Sigmoid colon (tissue), 7 donors: ENCODE measurements at places on chromosomes 4 and X.

DNA sequence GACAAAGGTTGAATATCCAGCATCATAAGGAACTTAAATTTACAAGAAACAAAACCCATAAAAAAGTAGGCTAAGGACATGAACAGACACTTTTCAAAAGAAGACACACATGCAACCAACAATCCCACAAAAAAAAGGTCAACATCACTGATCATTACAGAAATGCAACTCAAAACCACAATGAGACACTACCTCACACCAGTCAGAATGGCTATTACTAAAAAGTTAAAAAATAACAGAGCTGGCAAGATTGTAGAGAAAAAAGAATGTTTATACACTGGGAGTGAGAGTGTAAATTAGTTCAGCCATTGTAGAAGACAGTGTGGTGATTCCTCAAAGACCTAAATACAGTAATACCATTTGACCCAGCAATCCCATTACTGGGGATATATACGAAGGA, 474.7 kb downstream of the TRIML1 start:
- no peak for DNase-seq

- DNase-seq, result no peak
Measured at GRCh38 chr4:181677201-181677600, 566.0 kb upstream of the TENM3 start.

GRCh38 chr4:156972379-156973015, 898 bp upstream of the PDGFC start:
- no peak for DNase-seq

- DNase-seq, result no peak
Measured at GRCh38 chr4:110347805-110348204, 128.2 kb upstream of the ENPEP start.

DNA sequence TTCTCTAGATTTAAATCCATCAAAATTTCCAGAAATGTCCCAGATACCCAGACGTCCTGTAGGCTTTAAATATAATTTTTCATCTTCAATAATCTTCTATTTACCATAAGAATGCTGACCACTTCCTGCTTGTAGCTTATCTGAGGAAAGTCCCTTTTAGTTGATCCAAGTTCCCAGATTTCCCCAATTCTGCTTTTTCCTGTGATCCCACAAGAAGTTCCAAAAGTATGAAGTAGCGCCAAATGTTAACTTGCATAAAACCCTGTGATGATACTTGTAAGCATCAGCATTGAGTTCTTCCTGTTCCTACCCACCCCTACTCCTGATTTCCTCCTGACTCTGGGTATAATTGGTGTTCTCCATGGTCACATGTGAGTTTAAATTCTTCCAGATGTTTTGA, 10.6 kb upstream of the TLR8 start:
- no peak for DNase-seq

- no peak for DNase-seq
Measured at GRCh38 chr4:138595731-138596460, 353.7 kb upstream of the SLC7A11 start.

- no peak for DNase-seq
Measured at GRCh38 chrX:108664701-108665100, 71.7 kb downstream of the IRS4 start.

- DNase-seq, result peak; percentile 32
Measured at GRCh38 chr4:7059662-7060061, 8.2 kb downstream of the GRPEL1 start.

DNA sequence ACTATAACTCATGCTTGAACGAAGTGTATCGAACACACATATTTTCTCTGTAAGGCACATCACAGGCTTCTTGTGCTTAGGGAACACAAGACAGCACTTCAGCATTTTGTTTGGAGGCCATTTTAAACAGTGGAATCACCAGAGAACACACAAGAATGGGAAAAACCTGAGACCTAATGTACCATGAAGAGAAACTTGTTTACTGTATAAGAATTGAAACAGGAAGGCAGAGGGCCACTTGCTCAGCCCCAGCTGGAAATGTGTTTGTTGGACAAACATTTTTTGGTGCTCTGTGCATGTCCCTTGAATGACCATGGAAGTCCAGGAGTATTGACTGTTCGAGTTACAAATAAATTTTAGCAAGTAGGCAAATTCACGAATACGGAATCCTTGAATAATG, 47.5 kb downstream of the RAPGEF2 start:
- DNase-seq, result no peak

- DNase-seq, result no peak
Measured at GRCh38 chr4:132770776-132771175, 378.3 kb upstream of the PCDH10 start.

DNA sequence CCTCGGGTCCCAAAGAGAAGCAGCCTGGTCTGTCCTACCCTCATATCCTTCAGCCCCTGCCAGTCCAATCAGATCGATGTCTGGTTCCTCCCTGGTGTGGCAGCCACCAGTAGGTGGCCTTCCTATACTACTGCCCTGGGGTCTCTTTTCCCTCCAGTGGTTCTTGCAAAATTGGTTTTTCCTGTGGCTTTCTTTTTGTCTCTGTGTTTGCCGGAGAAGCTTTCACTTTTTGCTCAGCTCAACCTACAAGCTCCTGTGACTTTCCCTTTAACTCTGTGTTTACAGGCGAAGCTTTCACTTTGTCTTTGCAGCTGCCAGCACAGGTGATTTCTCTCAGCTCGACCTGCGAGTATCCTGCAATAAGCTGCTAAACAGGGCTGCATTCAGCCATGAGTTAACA, 46.8 kb downstream of the UGT2A3 start:
- no peak for DNase-seq

GRCh38 chr4:160592258-160592657, 1489.4 kb downstream of the RAPGEF2 start:
- no peak for DNase-seq

- DNase-seq, result no peak
Measured at GRCh38 chr4:36111172-36111571, 133.1 kb downstream of the ARAP2 start.

GRCh38 chrX:41522081-41522480, 74.9 kb downstream of the NYX start:
- DNase-seq, result no peak

GRCh38 chr4:118772081-118772766, 63.7 kb downstream of the SEC24D start:
- no peak for DNase-seq

GRCh38 chrX:71144651-71145050, at the start of gene NLGN3:
Gene NLGN3, plus strand, starts transcription at chrX:71144841. Its CDS starts 2,909 bp downstream, at chrX:71147750.
- no peak for DNase-seq

DNA sequence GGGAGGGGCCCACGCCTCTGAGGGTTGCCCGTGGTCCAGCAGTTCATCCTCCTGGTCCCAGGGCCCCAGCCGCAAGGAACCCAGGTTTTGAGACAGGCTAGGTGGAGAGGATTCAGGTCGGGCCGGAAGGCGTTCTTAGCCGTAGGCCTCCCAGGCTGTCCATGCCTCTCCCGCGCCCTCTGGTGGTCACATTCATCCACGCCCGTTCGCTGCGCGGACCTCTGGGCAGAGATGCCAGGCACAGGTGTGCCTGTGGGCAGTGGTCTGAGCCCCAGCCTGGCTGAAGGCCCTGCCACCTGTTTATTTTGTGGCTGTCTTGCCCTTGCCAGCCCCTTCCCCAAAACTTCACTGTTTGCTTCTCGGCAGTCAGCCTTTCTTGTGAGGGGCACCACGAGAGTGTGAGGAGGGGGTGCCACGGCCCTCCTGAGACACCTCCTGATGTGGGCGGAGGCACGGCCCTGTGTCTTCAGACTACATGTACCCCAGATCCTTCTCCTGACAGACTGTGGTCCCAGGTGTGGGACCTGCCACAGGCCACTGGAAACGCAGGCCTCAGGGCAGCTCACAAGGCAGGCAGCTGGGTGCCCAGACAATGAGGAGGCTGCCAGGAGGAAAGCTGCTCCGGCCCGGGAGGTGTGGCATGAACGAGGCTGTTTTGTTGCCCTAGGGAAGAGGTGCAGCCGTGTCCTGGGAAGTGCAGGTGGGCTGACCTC, 5.0 kb downstream of the UVSSA start:
- DNase-seq, result peak; percentile 91

GRCh38 chrX:81336455-81337152, 134.7 kb downstream of the SH3BGRL start:
- DNase-seq, result peak; percentile 55

DNA sequence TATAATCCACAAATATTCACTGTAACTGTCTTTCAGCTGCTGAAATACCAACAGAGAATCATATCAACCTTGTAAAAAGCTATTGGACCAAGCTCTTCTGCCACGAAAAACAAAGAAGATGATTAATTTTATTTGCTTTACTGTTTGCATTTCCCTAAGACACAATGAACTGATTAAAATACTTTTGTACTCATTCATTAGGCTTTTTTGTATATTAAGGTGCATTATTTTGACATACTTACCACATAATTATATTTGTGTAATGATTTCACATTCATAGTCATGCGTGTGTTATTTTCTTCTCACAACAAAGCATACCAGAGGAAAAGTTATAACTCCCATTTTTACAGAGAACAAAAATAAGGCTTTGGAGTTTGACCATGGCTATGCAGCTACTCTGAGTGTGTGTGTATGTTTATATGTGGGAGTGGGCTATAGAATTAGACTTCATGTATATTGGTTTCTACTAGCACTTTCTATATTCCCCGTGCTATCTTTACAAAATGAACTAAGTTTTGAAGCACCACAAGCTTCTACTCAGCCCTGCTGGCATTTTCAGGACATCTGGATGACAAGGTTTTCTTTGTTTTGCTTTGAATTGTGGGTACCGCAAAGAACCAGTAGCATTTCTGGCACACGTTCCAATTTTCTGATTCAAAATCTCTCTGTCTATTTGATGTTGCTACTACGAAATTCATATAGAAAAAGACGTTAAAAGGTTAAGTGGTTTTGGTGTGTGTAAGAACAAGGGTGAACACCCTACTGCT, 11.0 kb upstream of the FGF5 start:
- DNase-seq, result no peak

DNA sequence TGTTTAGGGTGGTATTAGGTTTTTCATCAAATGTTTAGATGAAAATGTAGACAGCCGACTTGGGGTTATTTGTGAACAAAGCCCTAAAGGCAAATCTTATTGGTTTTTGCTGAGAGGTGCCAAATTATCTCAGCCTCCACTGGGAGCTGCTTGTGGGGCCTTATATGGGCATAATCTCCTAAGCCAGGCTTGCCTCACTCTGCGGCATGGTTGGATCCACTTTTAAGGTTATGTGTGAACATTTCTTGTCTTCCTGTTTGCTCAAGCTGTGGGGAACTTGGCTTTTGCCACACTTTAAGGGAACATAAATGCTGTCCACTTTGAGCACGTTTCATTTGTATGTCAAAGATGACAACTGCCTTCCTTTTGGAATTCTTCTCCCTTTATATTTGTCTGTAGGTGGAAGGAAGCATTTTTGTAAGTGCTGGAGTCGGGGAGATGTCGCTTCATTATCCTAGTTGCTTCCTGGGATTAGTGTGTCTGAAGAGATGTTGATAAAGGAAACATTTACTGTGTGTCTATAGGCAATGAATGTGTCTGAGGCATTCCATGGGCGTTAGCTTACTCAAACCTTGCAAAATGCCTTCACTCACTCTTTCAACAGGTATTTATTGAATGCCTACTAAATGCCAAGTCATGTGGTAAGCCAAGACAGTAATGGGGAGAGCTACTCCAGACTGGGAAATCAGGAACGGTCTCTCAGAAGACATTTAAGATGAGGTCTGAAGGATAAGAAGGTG, 78.3 kb downstream of the SLC9A6 start:
- peak; percentile 72 for DNase-seq

- no peak for DNase-seq
Measured at GRCh38 chr4:183326853-183327252, 4.6 kb upstream of the CLDN24 start.

GRCh38 chr4:150849016-150849415, 166.1 kb downstream of the LRBA start:
- no peak for DNase-seq

DNA sequence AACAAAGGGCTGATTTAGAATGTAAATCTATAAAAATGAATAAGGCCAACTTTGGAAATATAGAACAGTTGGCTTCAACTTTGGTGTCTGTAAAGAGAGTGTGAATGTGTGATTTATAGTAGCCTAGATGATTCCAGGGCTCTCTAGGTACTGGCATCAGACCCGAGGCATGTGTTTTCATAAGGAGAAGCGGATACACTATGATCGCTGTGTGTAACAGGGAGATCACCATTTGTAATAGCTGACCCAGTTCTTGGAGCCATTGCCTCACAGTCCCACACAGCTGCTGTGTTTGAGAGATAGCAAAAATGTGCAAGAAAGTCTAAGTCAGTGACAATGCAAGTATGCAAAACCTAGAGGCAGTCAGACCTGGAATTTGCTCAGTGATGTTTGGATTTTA, 135.1 kb downstream of the REPS2 start:
- no peak for DNase-seq

DNA sequence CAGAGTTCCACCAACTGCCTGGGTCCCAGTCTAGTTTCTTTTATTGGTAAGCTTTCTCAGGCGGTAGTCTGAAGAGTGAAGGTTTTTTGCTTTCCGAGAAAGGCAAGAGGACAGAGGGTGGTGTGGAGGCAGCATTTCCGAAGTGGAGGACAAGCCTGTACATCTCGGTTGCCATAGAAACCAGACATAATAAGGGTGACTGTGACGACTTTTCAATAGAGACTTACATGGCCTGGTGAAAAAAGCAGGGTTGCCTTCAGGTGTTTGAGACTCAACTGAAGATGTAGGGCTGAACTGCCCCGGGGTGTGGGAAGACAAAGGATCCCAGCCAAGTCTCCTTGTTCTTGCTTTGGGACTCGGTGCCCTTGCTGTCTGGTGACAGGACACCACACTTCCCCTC, 53.6 kb upstream of the RAB40AL start:
- DNase-seq, result no peak

DNA sequence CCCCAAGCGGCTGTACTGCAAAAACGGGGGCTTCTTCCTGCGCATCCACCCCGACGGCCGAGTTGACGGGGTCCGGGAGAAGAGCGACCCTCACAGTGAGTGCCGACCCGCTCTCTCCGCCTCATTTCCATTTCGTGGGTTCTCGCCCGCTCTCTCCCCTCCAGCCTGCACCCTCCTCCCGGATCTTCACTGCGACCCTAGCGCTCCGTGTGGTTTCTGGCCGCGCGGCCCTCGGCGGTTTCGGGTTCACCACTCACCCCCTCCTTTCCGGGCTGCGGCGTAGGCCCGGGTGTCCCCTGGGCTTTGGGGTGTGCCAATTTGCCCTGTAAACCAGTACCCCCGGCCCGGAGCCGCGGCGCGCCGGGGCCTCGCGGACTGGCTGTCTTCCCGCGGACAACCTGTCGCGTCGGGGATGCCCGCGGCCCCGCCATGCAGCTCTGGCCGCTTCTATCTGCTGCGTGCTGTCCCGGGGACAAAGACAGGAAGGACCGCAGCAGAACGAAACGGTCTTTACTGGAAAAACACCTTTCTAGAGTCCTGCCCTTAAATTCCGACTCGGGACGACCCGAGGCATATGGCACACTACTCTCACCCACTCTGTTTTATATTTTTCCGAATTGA, 737 bp downstream of the FGF2 start:
- DNase-seq, result peak; percentile 73
